ENCODE measurements at places on chromosomes 12 and 14.

- no peak for DNase-seq
Observed at GRCh38 chr12:116666305-116666673, 71.6 kb downstream of the SPRING1 start.

GRCh38 chr14:70116278-70116677 is 72.5 kb downstream of the SLC8A3 start:
- DNase-seq, result no peak

DNA sequence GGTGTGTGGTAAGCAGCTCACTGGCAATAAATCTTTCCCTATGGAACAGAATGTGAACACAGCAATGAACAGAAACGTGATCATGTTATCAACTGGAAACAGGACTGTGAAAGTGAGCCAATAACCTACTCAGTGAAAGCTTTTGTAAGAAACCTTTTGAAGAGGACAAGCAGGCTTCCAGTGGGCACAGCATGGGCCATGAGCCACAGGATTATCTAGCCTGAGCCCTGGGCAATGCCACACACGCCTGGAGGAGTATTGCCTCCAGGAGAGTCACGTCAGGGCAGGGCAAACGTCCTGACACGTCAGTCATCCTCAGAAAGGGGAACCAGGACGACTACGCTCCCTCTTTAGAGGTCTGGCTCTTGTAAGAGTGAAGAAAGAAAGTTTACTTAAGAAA is 32.3 kb downstream of the NRDE2 start:
- no peak for DNase-seq

- no peak for DNase-seq
Observed at GRCh38 chr12:124827588-124828184, 36.0 kb downstream of the SCARB1 start.

DNA sequence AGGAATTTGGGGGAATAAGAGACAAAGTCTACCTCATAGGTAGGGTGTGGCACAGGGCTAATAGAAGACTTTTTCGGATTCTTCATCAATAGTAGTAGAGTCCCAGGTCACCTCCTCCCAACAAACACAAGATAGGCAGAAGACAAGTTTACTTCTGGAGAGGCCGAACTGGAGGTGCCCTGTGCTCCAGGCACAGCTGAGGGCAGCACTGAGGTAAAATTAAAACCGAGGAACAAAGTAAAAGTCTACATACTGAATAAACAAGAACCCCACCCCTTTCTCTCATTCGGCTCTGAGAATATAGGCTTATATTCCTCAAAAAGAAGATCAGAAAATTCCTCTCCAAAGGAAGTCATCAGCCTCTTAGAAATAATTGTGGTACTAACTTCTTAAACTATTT is 161.5 kb downstream of the SEC23A start:
- DNase-seq, result no peak

- DNase-seq, result no peak
Observed at GRCh38 chr12:42216737-42217136, 21.3 kb downstream of the YAF2 start.

DNA sequence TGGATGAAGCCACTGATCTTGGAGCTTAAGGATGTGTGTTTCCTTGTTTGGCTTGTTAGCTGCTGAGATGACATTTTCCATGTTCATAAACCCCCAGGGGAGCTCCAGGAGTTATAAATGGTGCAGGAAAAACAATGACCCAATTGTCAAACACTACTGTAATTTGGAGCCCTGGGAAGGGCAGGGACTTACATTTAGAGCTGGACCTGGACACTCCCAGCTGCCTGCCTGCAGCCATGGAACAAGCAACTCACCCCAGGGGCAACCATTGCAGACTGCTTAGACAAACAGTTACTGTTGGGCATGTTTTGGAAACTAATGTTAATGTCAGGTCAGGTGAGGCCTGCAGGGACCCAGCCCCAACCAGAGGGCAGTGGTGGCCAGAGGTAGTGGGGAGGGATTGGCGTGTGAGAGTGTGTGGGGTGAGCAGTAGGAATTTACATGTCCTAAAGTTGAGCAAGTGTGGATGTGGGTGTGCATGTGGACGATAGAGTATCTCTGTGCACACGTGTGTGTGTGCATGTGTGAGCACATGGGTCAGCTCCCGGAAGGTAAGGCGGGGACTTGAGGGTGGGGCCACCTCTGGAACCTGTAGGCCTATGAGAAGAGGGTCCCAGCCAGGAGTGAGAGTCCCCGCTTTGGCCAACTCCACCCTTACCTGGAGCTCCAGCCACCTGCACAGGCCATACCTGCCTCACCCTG is 86.4 kb upstream of the NOS1 start:
- no peak for DNase-seq

GRCh38 chr14:90645842-90646443 is 170.3 kb downstream of the TTC7B start:
- no peak for DNase-seq

DNA sequence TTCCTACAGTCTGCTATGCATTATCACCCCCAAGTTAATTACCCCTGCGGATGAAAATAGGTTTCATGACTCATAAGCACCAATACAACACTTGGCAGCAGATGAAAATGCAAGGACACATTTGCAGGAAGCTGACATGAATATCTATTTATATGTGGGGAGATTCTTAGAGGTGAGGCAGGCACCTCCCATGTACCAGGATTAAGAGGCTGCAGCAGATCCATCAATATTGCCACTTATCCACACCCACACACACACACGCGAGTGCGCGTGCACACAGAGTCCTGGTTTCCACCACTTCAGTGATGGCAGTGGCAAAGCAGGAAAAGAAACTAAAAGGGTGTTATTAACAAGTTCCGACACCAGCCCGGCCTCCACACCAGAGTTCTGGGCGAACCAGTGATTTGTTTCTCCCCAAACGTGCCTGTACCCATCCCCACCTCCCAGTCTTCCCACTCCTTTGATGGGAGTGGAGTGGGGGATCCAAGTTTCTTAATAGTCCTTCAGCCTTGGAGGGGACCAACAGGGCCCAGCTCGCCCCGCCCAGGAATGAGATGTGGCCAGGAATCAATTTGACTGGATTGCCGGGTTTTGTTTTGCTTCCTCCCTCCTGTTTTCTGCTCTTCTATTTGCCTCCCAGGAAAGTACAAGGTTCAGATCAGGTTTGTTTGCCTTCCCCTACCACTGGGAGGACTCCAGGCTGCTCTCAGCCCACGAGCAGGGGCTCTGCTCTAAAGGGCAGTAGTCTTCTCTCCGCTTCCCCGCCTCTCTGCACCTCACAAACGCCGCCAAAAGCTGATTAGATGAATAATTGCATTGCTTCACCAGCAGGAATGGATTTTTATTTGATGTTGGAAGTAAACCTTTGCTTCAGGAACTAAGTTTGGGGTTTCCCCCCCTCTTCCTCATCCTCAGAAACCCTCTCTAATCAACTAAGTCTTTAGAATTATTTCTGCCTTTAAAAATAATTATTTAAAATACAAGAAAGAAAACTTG is 5.2 kb downstream of the IRF2BPL start:
- DNase-seq, result no peak

- no peak for DNase-seq
Observed at GRCh38 chr14:51929166-51929565, 60.2 kb upstream of the RTRAF start.

DNA sequence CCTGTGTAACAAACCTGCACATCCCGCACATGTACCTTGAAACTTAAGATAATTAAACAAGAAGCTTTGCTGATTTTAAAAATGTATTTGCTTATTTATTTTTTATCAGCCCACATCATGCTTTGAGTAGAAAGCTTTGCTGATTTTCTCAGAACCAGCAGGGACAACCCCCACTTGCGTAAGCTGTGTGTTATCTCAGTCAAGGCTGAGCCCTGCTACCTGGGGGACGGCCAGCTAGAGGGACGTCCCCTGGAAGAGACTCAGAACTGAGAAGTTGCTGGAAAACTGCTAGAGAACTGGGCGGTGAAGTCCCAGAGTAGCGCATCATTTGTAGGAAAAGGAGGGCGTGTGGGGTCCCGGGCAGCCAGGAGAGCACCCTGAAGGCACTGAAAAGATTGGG is 4.1 kb upstream of the PLEK2 start:
- DNase-seq, result no peak

- DNase-seq, result no peak
Observed at GRCh38 chr14:50831726-50832168, 785 bp upstream of the NIN start.

All from cortex of kidney (tissue), 1 donor.